ENCODE measurements at places on chromosomes 5 and 9.

DNA sequence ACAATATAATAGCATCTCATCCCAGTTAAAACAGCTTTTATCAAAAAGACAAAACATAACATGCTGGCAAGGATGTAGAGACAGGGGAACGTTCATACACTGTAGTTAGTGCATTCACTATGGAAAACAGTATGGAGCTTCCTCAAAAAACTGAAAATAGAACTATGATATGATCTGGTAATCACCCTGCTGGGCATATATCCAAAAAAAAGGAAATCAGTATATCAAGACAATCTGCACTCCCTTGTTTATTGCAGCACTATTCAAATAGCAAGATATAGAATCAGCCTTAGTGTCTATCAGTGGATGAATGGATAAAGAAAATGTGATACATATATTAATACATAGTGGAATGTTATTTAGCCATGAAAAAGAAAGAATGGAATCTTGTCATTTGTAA lies 88.5 kb downstream of the PBX3 start:
- DNase-seq: no peak

DNA sequence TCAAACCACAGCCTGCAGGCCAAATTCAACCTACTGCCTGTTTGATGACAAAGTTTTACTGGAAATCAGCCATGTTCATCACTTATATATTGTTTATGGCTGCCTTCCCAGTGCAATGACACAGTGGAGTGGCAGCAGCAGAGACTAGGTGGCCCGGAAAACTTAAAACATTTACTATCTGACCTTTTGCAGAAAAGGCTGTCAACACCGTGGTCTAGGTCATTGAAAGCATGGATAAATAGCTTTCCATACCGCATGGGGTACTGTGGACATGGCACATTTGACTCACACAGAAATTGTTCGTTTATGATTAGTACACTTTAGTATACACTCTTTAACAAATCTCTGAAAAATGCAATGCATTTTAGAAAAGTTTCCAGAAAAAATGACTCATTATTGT lies 298.3 kb upstream of the EFNA5 start:
- DNase-seq: no peak

DNA sequence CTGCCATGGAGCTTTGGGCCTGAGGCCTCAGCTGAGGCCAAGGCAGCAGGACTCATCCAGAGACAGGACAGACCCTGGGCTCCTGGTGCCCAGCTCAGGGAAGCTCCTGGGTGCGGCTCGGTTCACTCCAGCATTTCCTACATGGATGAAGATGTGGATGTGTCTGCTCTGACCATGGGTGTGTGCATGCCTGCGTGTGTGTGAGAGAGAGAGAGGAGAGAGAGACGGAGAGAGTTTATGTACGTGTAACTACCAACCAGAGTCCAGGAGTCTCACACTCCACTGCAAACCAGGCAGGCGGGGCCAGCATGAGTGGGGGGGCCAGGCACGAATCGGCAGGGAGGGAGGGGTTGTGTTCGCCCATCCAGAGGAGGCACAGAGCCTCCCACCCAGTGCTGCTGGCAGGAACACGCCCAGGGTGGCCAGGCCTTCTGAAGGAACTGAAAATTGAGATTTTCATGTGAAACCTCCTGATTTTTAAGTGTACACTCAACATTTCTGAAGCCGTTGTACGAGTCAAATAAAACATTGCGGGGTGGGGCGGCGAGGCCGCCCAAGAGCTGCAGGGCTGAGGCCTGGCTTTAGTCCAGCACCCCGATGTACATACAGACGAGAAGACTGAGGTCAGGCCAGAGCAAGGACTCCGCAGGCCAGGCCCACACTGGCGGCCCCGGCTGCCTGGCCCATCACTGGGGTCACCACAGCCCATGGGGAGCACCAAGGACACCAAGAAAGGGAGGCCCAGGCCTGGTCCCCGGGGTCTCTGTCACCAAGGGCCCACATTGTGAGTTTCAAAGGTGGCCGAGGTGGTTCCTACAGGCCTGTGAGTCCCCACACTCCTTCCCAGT lies 88.7 kb downstream of the ADAMTS2 start:
- no peak for DNase-seq

DNA sequence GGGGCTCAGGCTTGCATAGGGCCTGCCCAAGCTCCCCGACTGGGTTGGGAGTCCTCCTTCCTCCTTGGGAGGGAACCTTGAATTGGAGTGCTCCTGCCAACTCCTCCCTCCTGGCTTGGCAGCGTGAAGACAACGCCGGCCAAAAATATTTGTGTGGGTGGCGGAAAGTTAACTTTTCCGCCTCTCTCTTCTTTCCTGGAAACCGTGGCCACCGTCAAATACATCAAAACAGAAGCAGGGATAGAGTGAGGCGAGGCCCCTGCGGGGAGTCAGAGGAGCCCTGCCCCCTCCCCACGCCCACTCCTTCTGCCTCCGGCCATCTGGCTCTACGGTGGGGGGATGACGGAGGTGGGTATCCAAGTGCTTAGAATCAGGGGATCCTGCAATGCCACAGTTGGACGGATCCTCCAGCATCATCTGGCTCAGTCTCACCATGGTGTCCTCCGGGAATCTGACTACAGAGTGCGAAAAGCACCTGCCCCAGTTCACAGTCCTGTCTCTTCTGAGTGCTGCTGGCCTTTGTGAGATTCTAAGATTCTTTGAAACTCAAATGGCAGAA lies 25.2 kb upstream of the SYNPO start:
- no peak for DNase-seq

- DNase-seq: no peak
These were observed 37.6 kb upstream of the SLC27A6 start for GRCh38 chr5:128927644-128928043.

- DNase-seq: no peak
These were observed 24.5 kb upstream of the SEMA4D start for GRCh38 chr9:89522261-89522958.

GRCh38 chr5:139486201-139486600 lies 3.6 kb upstream of the STING1 start:
- DNase-seq: peak; percentile 50

DNA sequence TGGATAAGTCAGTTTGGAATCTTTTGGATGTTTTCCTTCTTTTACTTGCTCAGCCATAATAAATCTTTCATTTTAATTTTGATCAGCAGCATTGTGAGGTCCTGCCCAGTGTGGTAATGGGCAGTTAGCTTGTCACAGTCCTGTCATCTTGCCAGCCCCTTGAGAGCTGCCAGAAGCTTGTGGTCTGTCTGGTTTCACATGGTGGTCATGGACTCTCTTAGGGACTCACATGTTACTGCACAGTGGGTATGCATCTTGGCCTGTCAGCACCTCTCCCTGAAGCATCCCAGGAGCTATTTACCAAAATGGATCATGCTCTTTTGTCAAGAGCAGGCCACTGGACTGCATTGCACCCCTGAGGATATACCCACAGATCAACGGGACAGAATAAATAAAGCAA lies 60.3 kb downstream of the DAPK1 start:
- DNase-seq: no peak

DNA sequence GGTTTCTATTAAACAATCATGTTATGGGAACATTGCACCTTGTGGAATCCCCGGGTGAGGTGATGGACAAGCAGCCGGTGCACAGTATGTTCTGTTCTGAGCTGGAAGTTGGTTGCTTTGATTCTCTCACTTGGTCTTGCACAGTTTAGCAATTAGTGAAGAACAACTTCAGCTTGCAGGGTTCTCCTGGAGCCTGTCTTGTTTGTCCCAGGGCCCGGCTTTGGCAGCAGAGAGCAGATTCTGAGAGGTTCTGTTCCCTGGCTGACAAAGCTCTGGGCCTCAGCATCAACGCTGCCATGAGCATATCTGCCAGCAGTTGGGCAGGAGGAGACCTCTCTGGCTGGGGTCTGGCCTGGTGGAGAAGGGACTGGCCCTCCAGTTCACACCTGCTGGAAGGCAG lies 16.9 kb downstream of the GADD45G start:
- no peak for DNase-seq

DNA sequence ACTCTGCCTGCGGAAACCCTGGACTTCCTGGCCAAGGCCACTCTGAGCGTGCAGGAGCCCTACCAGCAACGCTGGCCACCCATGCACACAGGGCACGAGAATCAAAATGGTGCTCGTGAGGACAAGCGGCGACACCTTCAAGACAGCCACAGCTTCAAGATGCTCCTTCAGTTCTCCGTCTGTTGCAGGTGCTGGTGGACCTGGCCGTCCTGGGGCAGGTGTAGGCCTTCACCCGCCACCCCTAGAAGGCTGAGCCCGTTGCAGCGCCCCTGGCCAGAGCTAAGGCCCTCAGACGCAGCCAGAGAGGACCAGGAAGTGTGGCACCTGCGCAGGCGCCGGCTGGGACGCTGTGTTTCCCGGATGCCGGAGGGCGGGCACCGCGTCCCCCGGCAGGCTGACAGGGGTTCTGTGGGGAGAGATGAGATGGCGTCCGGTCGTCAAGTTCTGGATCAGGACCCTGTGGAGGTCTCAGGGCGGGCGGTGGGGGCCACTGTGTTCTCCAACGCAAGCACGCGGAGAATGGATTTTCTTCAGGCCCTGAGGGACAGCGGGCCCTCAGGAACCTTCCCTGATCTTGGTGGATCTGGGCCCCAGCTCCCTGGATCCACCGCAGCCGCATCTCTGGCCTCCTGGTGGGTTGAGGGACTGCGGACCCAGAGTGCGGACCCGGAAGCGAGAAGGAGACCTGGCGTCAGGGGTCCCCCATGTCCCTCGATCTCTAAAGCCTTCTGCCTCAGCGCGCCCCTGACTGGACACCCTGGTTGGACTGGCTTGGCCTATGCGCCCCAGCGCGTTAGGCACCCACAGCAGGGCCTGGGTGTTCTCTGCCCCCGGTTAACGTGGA lies 1770.8 kb upstream of the CDH9 start:
- no peak for DNase-seq

DNA sequence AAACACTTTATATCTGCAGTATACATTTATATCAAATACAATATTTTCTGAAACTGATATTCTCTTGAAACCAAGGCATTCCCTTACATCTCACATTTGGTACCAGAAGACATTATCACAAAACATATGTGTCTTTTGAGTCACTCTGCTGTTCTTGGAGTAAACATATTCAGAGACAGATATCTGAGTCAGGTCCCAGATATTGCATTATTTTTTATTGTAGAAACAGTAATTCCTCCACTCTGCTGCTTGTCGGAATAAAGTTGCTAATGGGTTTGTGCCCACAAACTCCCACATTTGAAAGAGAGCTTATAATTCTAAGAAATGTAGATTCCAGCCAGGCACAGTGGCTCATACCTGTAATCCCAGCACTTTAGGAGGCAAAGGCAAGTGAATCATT lies 261.1 kb upstream of the DAPK1 start:
- no peak for DNase-seq

GRCh38 chr5:136020383-136021015 lies 8.3 kb upstream of the TGFBI start:
- no peak for DNase-seq

DNA sequence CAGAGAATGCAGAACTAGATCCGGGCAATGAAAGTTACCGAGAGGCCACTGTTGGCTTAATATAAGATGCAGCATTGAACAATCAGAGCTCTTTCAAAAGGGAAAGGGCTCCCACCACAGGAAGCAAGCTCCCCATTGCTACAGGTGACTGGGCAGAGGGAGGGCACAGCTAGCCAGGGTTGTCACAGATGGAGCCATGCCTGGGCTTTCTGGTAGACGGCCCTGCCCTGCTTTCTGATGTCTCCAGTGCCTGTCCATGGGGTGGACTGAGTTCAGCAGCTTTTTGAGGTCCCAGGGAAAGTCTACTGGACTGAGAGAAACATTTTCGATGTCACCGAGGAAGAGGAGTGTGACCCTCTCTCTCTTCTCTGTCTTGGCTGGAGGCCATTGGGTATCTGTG lies 14.1 kb downstream of the RGS3 start:
- DNase-seq: no peak

DNA sequence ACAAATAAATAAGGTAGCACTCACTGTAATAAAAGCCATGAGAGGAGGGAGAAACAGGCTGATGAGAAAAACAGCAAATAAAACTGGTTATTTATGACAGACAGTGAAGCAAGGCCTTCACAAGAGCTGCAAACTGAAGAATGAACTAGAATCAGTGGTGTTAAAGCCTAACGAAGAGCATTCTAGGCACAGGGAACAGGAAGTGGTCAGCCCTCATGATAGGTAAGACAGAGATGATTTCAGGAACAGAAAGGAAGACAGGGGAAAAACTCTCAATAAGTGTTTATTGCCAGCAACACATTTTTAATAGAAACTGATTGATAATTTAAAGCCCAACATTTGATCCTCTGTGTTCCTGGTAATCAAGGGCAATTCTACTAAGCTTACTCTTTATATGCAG lies 124.5 kb downstream of the EDIL3 start:
- DNase-seq: no peak

- no peak for DNase-seq
These were observed 18.7 kb upstream of the TGFBR1 start for GRCh38 chr9:99085949-99086948.

GRCh38 chr9:108436448-108436847 lies 419.3 kb downstream of the ACTL7B start:
- no peak for DNase-seq

- DNase-seq: no peak
These were observed 22.7 kb downstream of the MED27 start for GRCh38 chr9:132056717-132057560.

DNA sequence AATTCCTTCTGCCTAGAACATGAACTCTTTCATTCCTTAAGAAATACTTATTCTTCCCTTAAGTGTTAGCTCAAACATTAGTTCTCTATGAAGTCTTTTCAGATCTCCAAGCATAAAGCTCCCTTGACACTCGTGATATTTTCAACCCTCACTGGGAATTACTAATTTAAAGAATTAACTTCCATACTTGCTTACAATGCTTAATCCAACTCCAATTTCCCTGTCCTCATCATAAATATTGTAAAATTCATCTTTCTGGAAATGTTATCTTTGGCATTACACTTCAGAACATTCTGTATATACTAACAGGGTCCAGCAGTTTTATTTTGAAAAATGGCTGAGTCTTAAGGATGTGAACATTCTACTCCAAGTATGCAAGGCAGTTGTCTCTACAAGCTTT lies 7.2 kb downstream of the STARD4 start:
- no peak for DNase-seq

- DNase-seq: peak; percentile 69
These were observed 2.4 kb downstream of the PPARGC1B start for GRCh38 chr5:149732324-149733128.

GRCh38 chr5:89010512-89010911 lies 127.5 kb upstream of the MEF2C start:
- DNase-seq: no peak

DNA sequence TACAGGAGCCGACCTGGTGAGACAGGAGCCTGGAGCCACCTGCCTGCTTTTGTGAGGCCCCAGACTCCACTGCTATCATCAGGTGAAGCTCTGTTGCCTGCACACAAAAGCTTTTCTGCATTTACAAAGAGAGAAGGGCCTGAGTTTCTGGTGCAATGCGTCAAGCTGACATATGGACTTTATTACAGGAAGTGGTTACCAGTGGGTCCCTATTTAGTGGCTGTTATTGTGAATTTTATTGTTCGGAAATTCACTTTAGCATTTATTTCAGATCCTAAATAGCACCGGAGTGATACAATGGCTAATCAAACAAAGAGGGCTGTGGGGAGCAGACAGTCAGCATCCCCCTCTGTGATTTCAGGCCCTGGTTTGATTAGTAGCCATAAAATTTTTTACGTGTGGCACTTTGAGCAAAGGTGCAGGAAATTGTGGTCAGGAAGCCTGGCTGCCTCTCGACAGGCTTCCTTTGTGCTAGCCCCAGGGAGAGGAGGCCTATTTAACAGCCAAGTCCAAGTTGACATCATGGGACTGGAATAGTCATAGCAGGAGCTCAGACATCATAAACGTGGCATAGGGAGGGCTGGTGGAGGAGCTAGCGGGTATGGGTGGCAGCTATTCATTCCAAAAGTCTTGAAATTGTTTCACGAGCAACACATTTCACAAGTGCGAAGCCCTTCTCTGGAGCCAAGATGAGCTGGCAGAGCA lies 8.4 kb downstream of the TGFBI start:
- DNase-seq: no peak
